ENCODE measurements at places on chromosomes 12 and 14.

DNA sequence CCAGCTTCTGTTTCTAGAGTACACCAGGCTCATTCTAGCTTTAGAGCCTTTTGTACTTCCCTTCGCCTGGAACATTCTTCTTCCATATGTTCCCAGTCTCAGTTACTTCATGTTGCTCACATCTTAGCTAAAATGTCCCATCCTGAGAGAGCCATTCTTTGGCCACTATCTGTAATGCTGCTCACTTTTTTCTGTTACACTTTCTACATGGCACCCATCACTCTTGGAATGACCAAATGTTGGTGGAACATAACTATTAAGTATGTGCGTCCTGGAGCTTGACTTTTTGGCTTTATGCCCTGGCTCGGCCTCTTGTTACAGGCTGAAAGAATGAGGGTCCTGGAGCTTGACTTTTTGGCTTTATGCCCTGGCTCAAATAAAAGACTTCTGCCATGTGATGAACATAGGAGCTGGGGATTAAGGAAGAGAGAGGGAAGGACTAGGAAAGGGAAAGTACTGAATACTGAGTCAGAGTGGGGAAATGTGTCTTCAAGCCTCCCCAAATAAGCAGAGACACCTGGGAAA lies 442.9 kb upstream of the ATP2B1 start:
- no peak for DNase-seq

GRCh38 chr14:64680714-64681065 lies 23.5 kb upstream of the PLEKHG3 start:
- DNase-seq, result no peak

DNA sequence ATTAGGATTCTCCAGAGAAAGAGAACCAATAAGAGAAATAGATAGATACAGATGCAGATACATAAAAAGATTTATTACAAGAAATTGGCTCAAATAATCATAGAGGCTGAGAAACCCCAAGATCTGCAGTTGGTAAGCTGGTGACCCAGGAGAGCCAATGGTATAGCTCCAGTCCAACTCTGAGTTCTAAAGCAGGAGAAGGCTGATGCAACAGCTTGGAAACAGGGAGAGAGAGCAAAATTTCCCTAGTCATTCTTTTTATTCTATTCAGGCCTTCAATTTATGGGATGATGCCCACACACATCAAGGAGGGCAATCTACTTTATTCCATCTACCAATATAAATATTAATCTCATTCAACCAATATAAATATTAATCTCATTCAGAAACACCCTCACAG lies 218.2 kb downstream of the PRKD1 start:
- no peak for DNase-seq

DNA sequence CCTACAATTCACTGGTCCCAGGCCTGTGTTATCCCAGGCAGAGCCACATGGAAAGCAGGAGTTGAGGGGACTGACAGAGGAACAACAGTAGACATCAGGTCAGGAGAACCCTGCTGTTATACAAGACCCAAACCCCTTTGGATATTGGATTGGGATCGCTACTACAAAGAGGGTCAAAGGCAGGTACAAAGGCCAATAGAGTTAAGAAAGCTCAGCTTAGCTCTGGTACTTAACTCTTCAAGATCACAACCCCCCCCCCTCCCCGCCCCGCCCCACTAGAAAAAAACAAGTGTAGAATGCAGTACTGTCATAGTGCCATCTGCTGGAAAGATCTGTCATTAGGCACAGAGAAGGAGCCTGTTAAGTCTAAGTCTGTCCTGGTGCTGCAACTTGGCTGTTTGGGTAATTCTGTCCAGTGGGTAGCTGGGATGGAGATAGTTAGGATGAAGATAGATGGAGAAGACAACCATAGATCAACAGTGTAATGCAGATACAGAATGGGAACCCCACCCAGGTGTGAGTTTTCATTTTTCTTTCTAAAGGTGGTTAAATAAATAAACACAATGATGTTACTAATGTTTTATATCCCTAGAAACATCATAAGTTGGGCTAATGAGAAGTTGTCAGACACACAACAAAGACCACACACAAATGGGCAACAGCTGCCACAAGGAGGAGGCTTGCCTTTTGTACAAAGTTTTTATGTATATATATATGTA lies 17.2 kb downstream of the REM2 start:
- DNase-seq, result no peak

GRCh38 chr14:78986989-78987388 lies 816.8 kb downstream of the NRXN3 start:
- DNase-seq, result no peak

DNA sequence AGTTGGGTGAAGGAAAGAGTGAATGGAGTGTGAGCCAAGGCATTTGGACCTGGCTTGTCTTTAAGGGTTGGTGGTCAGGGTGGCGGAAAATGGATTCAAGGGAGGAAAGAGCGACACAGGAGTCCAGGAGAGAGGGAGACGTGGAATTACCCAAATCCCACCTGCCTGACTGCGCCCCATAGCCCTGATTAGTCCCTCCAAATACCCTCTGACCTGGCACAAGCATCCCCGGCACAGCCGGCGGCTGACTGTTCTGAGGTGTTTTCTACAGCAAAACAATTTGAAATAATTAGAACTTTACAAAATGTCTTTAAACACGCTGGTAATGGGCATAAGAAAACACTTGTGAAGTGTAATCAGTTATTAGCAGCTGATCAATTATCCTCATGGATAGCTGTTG lies 175.8 kb downstream of the PHETA1 start:
- DNase-seq, result no peak

GRCh38 chr14:71321574-71322315 lies 414.5 kb downstream of the PCNX1 start:
- no peak for DNase-seq

GRCh38 chr12:105158876-105159275 lies 51.3 kb downstream of the WASHC4 start:
- DNase-seq, result no peak
